ENCODE measurements at places on chromosomes 11 and 22. TPM values are rescaled to one million over a fixed set of nuclear protein-coding genes. Genes with fewer than 3 reads are reported as not detected.

The PDE3B gene
- total RNA-seq: 64.0 TPM

The KBTBD3 gene
- total RNA-seq: 4.1 TPM

The GTSE1 gene
- total RNA-seq: 39.0 TPM

The RNF214 gene
- total RNA-seq: 18.5 TPM

All from activated T-helper 1 cell treated with anti-CD3 and anti-CD28 coated beads, Interleukin-12 subunit alpha, Interleukin-12 subunit beta, Interleukin-2, Interleukin-4 antibody, amounts not matched to agents 30 ng/mL and 10 ng/mL and 1 ng/mL, durations not matched to agents 14 hours and 24 hours and 36 hours (primary cell).